ENCODE measurements at places on chromosomes 16 and 17. TPM values are rescaled to one million over a fixed set of nuclear protein-coding genes. Genes with fewer than 3 reads are reported as not detected.
A peak's percentile ranks its signal among the peaks of the same experiment; 100 is the strongest.

The ITGB4 gene
- 303 TPM for total RNA-seq

The TBX4 gene
- not detected for total RNA-seq

The NKIRAS2 gene
- total RNA-seq = 20.8 TPM

The CCL15 gene
- 37.7 TPM for total RNA-seq

The SLC16A5 gene
- total RNA-seq = 77.7 TPM

The FOXJ1 gene
- total RNA-seq = 2.5 TPM

The ABCA9 gene
- 4.3 TPM for total RNA-seq

The PRMT7 gene
- total RNA-seq = 64.7 TPM

The PRRT2 gene
- 10.6 TPM for total RNA-seq

The HOXB1 gene
- total RNA-seq = 0.31 TPM

DNA sequence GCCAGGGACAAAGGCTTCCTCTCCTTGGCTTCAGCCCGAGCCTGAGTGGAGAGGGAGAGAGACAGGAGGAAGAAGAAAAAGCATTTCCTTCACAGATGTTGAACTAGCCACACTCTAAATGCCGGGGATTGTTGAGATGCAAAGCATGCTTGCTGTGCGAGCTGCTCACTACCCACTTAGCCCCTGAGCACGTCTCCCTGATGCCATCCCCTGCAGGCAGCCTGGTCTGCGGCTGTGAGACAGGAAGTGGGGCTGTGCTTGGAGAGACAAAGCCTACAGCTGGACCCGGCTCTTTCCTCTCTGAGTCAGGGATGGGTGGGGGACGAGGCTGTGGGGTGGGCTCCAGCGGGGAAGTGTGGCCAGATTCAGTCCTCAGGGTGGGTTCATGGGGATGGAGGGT lies 13.7 kb downstream of the WNT9B start:
- no peak for DNase-seq

- no peak for DNase-seq
These were observed 1.6 kb downstream of the ZNF423 start for GRCh38 chr16:49854188-49854795.

DNA sequence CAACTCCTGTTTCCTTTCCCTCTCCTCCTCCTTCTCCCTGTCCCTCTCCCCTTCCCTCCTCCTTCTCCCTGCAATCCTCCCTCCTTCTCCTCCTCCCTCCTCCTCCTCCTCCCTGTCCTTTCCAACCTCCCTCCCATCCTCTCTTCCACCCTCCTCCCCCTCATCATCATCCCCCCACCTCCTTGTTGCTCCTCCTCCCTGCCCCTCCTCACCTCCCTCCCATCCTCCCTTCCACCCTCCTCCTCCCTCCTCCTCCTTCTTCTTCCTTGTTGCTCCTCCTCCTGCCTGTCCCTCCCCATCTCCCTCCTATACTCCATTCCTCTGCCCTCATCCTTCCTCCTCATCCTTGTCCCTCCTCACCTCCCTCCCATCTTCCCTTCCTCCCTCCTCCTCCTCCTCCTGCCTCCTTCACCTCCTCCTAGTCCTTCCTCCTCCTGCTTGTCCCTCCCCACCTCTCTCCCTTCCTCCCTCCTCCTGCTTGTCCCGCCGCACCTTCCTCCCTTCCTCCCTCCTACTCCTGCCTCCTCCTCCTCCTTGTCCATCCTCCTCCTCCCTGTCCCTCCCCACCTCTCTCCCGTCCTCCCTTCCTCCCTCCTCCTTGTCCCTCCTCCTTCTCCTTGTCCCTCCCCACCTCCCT lies 222.5 kb downstream of the IRF8 start:
- DNase-seq = no peak

DNA sequence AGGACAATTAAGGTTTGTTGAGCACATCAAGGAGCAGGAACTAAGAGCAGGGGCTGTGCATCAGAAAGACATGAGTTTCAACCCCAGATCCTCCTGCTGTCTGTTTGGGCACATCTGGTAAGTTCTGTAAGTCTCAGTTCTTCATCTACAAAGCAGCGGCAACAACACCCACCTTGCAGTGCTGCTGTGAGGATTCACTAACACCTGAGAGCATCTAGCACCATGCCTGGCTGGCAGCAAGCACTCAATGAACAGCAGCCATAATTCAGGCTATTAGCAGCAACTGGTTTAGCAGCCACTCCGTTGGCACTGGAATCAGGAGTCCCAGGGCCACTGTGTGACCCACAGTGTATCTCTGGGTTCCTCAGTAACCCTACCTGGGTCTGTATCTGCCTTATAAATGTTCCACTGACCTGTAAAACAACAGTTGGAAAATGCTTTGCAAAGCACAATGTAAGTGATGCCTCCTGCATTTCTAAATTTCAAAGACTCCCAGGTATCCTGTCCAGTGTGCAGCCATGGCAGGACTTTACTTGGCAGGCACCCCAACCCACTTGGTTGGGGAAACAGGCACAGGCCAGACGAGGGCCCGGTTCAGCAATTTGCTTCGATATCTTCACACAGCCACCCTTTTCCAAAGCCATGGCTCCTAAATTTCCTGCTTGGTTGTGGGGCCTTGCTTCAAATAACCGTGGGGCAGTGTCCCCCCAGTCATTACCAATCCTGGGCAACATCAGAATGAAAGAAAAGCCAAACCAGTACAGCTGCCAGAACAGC lies 4.2 kb downstream of the ST3GAL2 start:
- DNase-seq = no peak

- DNase-seq = no peak
These were observed 274.6 kb upstream of the HSBP1 start for GRCh38 chr16:83533193-83533592.

DNA sequence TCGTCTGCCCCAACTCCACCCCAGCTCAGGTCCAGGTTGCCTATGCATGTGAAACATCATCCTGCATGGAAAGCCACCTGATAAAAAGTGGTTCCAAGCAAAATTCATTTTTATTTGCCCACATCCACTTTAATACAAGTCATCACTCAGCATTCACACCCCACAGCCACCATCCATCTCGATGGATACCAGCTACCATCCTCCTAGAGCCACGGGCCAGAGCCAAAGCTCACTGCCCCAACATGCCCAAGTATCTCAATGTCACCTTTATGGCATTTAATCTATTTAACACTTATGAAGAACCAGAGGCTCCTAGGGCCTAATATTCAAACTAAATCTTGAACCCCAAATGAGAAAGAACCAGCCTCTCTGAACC lies 70.5 kb downstream of the COPRS start:
- no peak for DNase-seq

GRCh38 chr16:87725596-87726235 lies 40.1 kb downstream of the KLHDC4 start:
- DNase-seq = no peak

- no peak for DNase-seq
These were observed 5.5 kb downstream of the CYBC1 start for GRCh38 chr17:82444941-82445521.

GRCh38 chr17:40075201-40075941 lies 12.6 kb downstream of the THRA start:
- peak; percentile 86 for DNase-seq

DNA sequence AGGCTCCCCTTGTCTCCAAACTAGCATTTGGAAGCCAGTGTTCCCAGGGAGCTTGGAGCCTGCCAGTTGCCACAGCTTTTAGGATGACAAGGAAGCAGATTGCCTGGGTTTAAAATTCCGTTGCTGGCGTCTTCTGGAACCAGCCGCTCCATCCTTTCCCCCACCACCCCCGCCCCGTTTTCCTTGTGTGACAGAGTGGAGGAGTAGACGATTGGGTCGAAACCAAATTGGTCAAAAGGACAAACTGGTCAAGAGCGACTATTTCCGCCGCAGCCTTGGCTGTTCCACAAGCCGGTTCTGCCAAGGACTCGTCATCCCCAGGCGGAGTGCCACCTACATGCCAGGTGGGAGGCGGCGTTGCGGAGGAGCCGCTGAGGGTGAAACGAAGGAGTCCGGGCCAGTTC lies 91.1 kb downstream of the RPA1 start:
- DNase-seq = no peak

- no peak for DNase-seq
These were observed 106.5 kb downstream of the NCOR1 start for GRCh38 chr17:16108871-16109270.
